ENCODE measurements at places on chromosomes 16 and 17. TPM values are rescaled to one million over a fixed set of nuclear protein-coding genes. Genes with fewer than 3 reads are reported as not detected.

The TEX19 gene
- total RNA-seq = not detected

The PER1 gene
- 18.9 TPM for total RNA-seq

The RTN4RL1 gene
- 0.34 TPM for total RNA-seq

The TLCD2 gene
- 3.4 TPM for total RNA-seq

The SDR42E2 gene
- not detected for total RNA-seq
